GM18507 (cell line): ENCODE measurements at places on chromosomes 4 and X.

DNA sequence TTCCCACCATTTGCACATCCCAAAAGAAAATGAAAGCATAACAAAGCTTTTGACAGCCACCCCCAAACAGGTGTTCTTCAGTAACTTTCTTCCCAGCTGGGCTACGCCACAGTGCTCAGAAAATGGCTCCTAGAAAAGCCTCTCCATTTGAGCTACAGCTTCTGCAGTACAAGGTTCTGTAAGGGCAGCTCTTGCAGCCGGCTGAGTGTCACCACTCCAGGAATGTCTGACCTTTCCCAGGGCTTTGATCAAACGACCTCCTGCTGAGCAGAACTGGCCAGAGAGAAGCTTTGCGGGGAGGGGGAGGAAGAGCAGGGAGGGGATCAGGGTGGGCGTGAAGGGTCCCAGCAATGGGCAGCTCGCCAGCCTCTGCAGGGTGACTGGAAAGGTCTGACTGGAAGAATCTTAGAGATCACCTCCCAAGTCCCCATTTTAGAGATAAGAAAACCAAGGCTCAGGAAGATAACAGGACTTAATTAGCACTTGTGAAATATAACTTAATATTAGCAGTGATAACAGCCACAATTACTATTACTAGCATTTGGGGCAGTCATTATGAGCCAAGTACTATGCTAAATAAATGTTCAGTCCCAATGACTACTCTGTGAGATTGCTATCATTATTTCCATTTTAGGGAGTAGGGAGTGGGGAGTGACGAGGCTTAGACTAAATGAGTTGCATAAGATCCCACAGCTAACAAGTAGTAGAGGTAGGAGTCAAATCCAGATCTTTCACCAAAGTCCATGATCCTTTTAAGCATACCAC lies 51.1 kb downstream of the LEF1 start:
- DNase-seq, result no peak

DNA sequence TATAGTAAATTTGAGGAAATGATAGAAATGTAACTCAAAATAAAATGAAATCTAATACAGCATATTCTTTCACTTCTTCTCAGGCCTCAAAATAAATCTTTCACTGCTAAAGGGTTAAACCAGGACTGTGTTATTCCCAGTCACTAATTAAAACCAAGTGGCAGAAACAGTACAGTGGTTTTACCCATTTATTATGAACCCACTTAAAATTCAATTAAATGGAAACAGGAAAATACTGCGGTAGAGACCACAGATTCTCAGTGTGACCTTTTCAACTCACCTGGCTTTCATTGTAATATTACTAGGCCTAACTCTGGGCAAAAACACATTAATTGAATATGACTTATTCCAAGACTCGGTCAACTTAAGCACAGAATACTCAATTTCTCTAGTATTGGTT lies 176.5 kb upstream of the DKK2 start:
- DNase-seq, result no peak

DNA sequence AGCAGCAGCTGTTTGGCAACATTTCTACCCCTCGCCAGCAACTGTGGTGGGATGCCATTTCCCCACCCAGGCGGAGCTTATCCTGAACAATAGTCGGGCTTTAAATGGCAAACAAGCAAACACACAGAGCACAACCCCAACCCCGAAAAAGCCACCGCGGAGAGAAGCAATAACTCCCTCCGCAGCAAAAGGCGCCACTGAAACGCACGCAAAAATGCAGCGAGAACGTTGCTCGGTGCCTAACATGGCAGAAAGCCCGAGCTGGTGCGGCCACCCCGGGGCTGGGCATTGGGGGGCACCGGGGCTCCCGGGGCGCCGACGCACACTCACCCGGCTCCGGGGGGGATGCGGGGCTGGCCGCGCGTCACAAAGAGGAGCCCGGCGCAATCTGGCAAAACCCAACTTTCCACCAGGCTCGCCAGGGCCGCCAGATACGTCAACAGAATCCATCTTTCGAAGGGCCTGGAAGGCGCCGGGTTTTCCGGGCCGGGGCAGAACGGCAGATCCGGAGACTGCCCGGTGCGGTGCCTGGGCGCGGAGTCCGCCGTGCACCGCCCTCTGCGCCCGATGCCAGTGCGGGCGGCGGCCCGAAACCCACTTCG lies 818 bp downstream of the RAI2 start:
- DNase-seq, result no peak

DNA sequence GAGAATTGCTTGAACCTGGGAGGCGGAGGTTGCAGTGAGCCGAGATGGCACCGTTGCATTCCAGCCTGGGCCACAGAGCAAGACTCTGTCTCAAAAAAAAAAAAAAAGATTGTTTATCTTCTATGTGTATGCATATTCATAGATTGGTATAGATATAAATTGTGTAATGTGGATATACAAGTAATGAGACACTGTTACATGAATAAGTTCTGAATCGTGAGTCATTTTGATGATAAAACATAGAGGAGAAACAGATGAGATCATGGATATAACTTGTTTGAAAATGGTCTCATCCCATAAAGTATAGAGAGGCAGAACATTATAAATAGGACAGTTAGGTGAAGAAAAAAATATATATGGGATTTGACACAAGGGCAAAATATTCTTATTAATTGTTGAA lies 628.0 kb downstream of the IL1RAPL1 start:
- no peak for DNase-seq

- DNase-seq, result no peak
These were observed 384.8 kb downstream of the FAM133A start for GRCh38 chrX:94058728-94059382.

DNA sequence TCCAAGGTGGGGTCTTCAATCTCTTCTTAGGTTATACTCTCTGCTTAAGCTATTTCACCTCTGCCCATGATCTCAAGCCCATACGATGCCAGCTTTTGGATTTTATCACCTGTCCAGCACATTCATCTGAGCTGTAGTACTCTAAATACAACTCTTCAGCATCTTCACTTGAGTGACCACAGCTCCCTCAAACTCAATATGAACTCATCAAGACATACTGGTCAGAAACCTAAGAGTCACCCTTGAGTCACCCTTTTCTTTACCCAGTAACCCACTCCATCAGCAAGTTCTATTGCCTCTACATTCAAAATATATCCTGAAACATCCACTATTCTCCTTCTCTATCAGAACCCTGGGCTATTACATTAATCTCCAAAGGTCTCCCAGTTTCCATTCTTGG lies 69.4 kb downstream of the DCHS2 start:
- DNase-seq, result no peak

GRCh38 chr4:17489721-17490120 lies 22.2 kb downstream of the QDPR start:
- no peak for DNase-seq
